Stimulated activated CD8-positive, alpha-beta memory T cell treated with anti-CD3 and anti-CD28 coated beads, Interleukin-12 subunit alpha, Interleukin-12 subunit beta, amount 100 ng/mL, for 1 hour (primary cell): ENCODE measurements at places on chromosomes 4 and X.
A peak's percentile ranks its signal among the peaks of the same experiment; 100 is the strongest.

DNA sequence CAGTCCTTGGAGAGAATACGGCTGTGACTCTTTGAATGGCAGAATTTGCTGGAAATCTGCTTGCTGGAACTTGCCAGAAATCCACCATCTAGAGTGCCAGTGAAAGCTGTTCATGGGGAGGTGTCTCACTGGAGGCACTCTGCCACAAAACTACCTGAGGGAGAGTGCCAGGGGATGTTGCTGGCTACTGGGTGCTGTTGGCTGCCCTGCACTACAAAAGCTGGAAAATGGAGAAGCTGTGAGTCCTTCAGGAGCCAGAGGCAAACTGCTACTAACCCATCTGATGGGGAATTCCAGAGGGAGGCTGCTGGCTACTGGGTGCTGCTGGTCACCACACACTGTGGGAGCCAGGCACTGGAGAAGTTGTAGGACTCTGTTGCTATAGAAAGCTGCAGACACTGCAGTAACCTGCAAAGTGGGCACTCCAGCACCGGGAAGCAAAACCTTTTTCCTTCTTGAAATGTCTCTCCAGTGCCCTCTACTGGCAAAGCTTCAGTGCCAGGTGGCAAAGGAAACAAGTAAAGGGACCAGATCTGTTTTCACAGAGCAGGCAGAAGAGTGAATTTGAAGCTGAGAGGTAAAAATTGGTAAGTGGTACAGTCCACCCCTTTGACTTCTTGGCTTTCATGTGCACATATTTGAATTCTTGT is 47.8 kb upstream of the HSD17B10 start:
- peak; percentile 17 for DNase-seq

DNA sequence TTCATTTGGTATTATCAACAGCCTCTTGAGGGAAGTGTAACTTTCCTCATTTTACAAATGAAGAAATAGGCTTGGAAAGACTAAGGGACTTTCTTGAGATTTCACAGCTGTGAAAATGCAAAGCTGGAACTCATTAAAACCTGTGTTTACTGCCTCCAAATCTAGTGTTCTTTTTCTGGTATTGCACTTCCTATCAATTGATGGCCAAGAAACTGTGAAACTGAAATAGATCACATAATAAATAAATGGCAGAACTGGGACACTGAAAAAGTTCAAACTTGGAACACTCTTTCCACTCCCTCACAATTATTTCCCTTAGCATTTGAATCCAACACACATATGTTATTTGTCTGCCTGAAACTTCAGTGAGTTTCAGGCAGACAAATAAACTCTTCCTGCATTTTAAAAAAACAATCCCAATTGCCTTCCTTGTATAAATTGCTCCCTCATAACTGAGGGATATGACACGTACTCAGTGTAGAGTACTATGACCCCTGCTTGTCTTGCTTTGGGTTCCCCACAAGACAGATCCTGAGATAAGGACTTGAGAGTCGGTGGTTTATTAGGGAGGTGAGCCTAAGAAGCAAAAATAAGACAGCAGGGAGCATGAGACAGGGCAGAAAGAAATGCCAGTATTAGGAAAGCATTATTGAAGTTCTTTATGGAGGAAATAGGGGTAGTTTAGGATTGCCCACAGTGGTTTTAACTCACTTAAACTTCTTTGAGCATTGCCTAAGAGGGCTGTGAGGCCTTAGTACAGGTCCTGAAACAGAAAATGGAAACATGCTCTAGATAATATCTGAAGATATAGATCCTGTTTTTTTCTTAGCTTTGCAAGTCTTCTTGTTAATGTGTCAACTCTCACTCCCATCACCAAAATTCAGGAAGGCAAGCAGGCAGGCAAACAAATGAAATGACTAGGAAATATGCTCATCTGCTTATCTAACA is 33.9 kb downstream of the RTL3 start:
- DNase-seq: no peak

- DNase-seq: no peak
Measured at GRCh38 chr4:188551156-188551555, 411.9 kb downstream of the TRIML1 start.

DNA sequence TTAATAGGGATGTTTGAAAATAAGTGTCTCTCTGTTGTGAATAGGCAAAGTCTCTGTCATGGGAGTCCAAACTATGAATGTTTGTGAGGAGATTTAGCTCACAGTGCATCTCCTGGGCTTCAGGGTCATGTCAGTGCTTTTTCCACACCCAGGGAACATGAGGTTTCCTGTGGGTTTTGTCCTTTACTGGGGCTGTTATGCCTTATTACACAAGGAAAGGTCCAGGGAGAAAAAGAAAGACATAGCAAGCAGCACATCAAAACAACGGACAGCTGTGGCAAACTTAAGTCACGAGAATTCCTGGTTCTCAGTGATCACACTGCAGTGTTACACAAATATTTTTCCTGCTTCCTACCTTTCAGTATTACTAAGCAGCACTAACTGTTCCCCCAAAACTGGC is 99.4 kb downstream of the MBNL3 start:
- no peak for DNase-seq
